Omental fat pad (tissue), 4 donors: ENCODE measurements at places on chromosomes 5 and 9. TPM values are rescaled to one million over a fixed set of nuclear protein-coding genes. Genes with fewer than 3 reads are reported as not detected.

GRCh38 chr9:6758248-6758497 is 400 bp downstream of the KDM4C start:
- no peak for DNase-seq

- no peak for DNase-seq
Observed at GRCh38 chr9:92510747-92511146, 25.0 kb downstream of the ECM2 start.

DNA sequence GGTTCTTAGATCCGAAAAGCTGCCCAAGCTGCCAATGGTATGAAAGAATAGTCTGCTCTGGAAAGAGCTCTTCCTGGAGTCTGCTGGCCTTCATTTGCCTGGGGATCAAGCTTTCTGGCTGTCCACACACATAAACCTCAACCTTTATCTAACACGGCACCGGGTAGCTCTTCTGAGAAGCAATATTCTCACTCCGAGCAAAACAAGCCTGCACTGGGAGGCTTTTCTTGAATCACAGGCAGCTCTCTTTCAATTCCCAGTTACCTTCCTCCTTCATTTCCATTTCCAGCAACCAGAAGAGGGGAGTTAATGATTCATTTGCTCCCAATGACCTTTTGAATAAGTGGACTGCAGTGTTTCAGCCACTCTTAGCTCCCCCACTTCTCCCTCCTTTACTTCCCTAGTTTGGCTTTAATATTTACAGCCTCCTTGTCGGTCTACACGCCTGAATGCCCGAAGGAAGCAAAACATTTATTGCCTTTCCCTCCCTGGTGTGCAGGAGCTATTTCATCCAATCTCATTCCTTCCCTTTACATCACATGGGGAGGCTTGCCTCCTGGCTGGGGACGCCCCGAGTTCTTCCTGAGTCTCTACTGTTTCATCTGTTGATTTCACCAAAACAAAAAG is 187.1 kb downstream of the ARHGEF28 start:
- no peak for DNase-seq

- DNase-seq: no peak
Observed at GRCh38 chr9:17269799-17270198, 135.0 kb downstream of the CNTLN start.

GRCh38 chr5:173801006-173801405 is 87.1 kb upstream of the CPEB4 start:
- no peak for DNase-seq

DNA sequence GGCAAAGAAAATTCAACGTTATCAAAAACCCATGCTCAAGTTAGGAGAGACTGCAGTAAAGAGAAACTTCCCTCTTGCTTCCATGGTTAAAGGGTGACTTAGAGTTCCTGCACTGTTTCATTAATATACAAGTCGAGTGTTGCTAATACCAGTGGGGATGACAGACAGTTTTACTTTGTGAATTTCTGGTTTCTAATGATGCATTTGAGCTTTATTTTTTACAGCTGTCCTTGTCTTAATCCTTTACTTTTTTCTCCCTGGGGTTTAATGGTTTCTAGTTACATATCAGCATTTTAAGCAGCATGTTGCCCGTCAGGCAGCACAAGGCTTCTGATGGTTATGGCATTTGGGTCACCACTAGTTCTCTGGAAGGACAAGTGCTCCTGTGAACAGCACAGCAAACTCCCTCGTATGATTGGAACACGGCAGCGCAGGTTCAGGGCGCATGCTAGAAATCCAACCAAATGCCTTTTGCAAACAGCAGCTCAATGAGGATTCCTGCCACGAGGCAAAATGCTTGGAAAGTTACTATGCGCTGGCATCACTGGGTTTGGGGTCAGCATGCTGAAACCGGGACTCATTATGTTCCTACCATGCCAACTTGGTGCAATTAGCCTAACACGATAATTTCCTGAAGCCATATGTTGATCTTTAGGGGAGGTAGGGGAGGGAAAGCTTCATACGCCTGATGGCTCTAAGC is 463.8 kb downstream of the BNC2 start:
- no peak for DNase-seq

DNA sequence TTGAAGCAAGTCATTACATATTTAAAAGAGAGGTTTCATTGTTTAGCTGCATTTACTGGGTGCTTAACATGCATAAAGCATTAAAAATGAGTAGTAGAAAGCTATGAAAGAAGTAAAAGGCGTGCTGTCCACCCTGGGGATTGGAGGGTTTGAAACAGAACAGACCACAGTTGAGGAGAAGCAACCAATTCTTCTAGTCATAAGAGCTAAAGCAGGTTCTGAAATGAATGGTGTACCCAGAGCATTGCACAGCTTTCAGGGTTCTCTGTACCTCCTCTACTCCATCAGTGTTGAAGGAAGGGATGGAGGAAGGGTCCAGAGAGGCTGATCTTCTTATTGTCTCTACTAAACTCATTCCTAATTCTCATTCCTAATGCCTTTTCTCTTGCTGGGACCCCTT is 68.9 kb downstream of the SH3RF2 start:
- DNase-seq: no peak

DNA sequence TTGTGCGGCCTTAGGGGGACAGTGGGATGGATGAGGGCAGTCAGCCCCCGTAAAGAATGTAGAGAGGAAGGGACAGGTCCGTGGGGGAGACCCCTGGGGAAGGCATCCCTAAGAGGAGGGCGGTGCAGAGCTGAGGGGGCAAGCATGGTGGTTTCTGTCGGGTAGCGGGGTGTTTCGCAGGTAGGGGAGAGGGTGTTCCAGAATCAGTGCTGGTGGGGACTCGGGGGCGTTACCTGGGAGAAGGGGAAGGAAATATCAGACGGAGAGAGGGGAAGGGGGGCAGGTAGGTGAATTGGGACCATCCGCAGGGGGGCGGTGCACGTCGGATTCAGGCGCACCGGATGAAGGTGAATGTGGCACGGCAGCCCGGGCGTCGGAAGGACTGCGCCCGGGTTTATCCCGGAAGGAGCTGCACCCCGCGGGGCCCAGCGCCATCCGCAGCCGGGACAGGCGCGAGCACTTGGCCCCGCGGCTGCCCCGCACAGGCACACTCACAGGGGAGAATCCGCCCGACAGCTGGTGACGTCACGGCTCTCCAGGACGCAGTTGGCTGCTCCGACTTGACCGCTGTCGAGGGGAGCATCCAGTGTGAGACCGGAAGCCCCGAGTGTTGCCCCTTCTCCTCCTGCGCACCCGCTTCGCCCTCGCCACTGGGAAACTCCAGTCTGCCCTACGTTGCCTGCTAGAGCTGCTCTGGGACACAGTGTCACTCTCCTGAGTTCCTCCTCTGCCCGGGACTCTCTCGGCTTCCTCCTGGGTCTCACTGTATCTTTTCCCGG is 1.3 kb downstream of the CD72 start:
- DNase-seq: peak; percentile 75

DNA sequence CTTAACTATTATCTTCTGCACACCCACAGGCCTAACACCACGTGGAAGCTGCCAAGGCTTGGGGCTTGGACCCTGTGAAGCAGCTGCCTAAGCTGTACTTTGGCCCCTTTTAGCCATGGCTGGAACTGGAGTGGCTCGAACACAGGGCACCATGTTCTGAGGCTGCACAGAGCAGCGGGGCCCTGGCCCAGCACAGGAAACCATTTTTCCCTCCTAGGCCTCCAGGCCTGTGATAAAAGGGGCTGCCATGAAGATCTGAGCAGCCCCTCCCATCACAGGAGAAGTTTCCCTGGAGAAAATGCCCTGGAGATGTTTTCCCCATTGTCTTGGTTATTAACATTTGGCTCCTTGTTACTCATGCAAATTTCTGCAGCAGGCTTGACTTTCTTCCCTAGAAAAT is 126.3 kb downstream of the MELK start:
- DNase-seq: no peak

DNA sequence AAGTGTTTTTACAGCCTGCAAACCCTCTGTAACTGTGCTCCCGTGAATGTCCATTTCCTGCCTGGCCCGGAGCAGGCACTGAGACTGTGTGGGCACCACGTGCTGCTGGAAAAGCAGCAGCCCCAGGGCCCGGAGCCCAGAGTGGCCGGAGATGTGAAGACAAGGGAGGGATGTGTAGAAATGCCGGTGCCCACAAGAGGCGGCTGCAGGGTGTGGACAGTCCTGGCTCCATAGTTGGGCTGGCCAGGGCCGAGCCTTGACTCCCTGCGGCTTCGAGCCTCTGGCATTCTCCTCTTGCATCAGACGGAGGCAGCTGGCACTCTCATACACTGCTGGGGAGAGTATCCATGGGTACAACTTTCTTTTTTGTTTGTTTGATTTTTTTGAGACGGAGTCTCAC is 13.2 kb upstream of the GFPT2 start:
- DNase-seq: no peak

GRCh38 chr9:130451509-130452388 is 7.0 kb downstream of the ASS1 start:
- peak; percentile 71 for DNase-seq

- DNase-seq: no peak
Observed at GRCh38 chr5:119398727-119399466, 43.1 kb downstream of the TNFAIP8 start.

- DNase-seq: no peak
Observed at GRCh38 chr5:138538943-138539627, 4.0 kb downstream of the ETF1 start.

- no peak for DNase-seq
Observed at GRCh38 chr5:134227259-134227658, 1.4 kb upstream of the PPP2CA start.

- no peak for DNase-seq
Observed at GRCh38 chr9:130937146-130938076, 1.6 kb downstream of the FIBCD1 start.

GRCh38 chr9:125095821-125096443 is 47.4 kb downstream of the SCAI start:
- DNase-seq: no peak

DNA sequence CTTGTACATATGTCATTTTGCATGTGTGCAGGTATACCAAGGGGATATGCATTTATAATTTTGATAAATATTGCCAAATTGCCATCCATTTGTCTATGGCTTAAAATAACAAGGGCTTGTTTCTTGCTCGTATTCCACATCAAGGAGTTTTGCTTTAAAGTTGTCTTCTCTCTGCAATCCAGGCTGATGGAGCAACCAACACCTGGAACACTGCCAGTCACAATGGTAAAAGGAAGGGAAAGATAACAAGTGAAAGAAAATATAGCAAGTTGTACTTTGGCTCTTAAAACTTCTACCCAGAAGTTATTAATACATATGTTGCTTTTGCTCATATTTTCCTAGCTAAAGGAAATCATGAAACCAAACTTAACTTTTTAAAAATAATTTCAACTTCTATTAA is 156.9 kb downstream of the UNC13B start:
- DNase-seq: no peak

GRCh38 chr9:134418354-134418753 is 92.1 kb downstream of the RXRA start:
- no peak for DNase-seq

DNA sequence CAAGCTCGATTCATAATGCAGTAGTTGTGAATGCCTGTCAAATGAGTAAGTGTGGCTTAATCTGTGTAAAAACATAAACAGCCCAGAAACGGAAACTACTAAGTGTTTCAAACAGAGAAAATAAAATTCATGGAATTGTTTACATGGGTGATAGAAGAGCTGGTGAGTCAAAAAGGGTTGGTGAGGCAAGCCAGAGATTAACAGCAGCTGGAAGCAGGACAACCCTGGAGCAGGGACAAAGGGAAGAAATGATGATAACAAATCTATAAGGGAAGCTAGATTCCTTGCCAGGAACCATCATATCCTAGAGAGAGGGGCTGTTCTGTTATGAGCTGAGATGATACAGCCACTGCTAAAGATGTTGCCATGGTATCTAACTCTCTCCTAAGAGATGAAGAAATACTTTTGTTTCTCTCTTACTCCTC is 18.0 kb upstream of the PRR16 start:
- DNase-seq: no peak

- no peak for DNase-seq
Observed at GRCh38 chr5:155103146-155103545, 89.6 kb downstream of the KIF4B start.

PCDHGC4 gene
- total RNA-seq: 3.5 TPM

INSYN2B gene
- 8.4 TPM for total RNA-seq

PRR16 gene
- total RNA-seq: 1.9 TPM

RIMOC1 gene
- 19.4 TPM for total RNA-seq

IFNA21 gene
- total RNA-seq: not detected

C1QTNF2 gene
- not detected for total RNA-seq

IFNA13 gene
- total RNA-seq: not detected

ZNG1E gene
- total RNA-seq: 45.9 TPM

OR1Q1 gene
- not detected for total RNA-seq
